OCI-LY7 (cell line): ENCODE measurements at places on chromosomes 13 and 19.

DNA sequence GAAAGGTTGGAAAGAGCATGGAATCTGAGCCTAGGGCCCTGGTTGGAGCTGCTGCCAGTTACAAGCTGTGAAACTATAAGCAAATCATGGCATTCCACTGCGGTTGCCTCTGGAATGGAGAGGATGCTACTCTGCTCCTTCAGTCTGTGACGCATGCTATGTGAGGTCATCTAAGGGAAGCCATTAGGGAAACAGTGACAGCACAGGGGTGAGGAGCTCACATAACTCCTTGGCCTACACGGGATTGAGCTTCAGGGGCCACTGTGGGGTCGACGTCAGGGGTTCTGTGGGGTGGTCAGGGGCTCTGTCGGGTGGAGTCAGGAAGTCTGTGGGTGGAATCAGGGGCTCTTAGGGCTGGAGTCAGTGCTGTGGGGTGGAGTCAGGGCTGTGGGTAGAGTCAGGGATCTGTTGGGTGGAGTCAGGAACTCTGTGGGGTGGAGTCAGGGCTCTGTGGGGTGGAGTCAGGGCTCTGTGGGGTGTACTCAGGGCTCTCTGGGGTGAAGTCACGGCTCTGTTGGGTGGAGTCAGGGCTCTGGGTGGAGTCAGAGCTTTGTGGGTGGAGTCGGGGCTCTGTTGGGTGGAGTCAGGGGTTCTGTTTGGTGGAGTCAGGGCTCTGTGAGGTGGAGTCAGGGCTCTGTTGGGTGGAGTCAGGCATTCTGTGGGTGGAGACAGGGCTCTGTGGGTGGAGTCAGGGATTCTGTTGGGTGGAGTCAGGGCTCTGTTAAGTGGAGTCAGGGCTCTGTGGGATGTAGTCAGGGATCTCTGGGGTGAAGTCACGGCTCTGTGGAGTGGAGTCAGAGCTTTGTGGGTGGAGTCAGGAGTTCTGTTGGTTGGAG lies 35.8 kb upstream of the MEDAG start:
- DNase-seq, result peak; percentile 77

DNA sequence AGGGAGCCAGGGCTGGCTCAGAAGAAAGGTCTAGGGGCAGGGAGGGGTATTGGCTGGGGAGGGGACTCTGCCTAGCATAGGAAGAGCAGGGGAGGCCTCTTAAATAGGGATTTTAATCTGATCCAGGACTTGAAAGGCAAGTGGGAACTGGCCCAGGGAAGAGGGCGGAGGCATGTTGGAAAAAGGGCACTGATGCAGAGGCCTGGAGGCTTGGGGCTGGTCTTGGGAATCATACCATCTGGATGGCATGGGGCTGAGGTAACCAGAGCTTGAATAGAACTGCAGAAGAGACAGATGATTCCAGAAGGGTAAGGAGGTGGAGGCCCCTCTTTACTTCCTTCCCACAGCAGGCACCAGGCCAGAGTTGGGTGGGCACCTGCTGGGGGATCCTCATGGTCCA lies 29.1 kb downstream of the CERS4 start:
- DNase-seq, result no peak

GRCh38 chr13:32426990-32427851 lies 709 bp downstream of the N4BP2L1 start:
- peak; percentile 57 for DNase-seq

GRCh38 chr19:51695702-51696315 lies 2.7 kb downstream of the SPACA6 start:
- DNase-seq, result no peak

- no peak for DNase-seq
These were observed 1646.2 kb upstream of the SPRY2 start for GRCh38 chr13:81987159-81987558.

- no peak for DNase-seq
These were observed 1.5 kb downstream of the GIPC3 start for GRCh38 chr19:3586707-3587346.

DNA sequence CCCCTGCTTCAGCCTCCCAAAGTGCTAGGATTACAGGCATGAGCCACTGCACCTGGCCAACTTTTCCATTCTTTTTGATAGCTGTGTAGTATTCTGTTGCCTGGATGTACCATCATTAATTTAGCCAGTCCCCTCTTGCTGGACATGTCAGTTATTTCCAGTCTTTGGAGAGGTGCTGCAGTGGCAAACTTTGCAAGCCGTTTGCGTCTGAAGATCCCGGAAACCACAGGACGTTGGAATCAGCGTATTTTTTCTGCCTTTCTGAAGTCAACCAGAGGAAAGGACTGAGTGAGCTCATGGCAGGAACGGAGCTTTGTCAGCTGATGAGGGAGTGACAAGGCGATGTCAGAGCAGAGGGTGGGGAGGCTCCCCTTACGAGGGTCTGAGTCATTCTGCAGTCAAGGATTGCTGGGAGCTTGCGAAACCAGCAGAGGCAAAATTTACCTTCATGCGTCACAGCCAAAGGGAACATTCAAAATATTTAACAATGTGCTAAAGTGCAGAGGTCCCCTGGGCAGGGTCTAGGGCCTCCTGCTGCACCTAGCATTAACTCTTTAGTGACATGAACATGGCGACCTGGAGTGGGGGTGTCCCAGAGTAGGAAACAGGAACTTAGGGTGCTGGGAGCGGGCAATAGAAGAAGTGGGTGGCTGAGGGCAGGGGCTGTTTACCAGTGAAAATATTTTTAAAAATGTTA lies 5.6 kb downstream of the C5AR1 start:
- no peak for DNase-seq

- DNase-seq, result peak; percentile 66
These were observed 2.3 kb upstream of the STRN4 start for GRCh38 chr19:46748325-46749109.

DNA sequence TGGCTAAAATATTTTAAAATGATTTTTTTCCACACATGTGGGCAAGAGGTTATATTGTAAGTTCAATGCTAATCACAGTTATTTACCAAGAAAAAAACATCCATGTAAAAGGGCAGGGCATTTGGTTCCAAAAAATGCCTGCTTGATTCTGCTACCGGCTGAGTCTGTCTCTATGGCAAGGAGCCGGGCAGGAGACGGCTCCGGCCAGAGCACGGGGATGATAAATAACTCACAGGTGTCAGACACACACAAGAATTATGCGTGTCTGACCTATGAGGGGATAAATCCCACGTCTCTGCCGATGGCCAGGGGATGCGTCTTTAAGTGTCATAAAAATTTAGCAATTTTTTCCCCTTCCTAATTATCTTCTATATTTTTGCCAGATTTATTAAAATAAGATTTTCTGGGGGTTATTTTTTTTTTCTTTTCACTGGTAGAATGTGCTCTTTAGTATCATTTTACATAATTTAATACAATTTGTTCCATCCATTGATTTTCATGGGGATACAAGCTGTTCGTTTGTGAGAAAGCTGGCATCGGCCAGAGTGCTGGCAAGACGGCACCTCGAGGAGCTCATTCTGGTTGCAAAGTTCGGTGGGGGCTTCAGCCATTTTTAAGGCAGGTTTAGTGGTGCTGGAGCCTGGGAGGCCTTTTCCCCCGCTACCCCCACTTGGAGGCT lies 253.9 kb downstream of the ZNF536 start:
- DNase-seq, result no peak

DNA sequence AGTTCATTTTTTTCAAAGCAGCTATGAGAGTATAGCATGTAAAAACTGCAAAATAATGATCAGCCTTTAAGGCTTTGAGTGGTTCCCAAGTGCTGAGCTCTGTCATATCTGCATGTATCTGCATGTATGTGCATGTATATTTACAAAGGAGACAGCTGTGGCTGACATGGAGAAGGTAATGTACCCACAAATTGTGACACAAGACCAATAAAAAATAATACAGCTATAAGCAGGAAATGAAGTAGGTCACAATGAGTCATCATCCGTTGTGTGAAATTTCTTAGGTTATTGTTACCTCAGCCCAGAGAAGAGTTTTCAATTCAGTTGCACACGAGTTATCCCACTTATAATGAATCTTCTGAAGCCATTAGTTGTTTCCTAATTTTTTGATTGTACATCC lies 60.9 kb upstream of the MED4 start:
- no peak for DNase-seq

DNA sequence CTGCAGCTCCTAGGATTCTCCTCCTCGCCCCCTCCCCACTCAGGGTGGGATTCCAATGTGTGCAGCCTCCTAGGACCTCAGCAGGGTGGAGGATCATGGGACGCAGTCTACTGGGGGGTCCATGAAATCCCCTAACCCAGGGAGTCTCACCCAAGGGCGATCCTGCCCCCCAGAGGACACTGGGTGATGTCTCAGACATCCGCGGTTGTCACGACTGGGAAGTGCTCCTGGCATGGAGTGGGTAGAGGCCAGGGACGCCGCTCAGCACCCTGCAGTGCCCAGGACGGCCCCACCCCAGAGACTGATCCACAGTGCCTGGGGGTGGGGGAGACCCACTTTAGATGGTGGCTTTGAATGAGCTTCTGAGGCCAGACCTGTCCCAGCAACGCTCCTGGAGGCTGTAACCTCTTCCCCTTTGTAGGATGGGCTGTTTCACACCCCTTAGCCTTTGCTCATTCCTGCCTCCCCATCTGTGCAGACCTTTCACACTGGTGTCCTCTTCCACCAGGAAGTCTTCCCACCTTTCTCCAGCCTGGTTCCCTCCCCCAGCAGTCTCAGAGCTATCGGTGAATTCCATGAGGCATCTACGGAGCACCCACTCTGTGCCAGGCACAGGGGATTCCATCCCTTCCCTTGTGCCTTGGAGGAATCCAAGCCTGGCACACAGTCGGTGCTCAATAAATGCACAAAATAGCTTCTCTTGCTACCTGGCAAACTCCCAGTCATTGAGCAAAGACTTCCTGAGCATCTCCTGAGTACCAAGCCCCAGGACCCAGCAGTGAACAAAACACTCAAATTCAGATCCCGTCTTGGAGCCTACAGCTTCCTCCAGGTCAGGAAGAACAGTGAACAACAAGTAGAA lies 10.5 kb downstream of the SMIM24 start:
- DNase-seq, result no peak

DNA sequence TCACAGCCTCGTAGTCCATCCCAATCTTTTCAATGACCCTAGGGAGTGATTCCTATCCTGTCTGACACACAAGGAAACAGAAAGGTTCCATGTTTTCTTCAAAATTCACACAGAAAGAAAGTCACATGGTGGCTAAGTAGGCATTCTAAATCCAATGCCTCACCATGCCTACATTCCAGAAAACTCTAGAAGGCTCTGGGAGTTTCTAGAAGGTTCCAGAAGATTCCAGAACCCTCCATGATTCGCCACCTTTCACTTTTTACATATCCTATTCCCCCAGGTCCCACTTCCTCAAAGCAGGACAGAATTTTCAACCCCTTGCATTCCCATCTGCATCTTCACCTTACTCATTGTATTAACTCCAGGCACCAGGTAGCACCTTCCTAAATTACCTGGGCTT lies 23.1 kb downstream of the GNG7 start:
- DNase-seq, result no peak

DNA sequence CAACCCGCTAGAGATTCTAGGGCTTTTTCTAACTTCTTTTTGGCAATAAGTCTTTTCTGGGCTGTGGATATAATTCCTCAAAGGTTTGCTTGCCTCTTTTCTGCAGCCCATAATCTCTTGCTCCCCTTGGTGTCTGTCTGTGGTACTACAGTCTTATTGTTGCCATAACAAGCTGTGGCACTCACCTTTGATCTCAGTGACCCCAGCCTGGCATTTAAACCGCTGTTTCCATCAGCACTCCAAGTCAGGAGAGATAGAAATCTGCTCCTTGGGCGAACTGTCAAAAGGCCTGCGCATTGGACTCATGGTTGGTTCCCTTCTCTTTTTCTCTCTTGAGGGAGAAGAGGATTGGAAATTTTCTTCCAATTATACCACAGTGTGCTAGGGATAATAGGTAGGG lies 14.5 kb upstream of the MPHOSPH8 start:
- DNase-seq, result peak; percentile 32

GRCh38 chr19:10565028-10565566 lies 713 bp downstream of the KRI1 start:
- peak; percentile 82 for DNase-seq

GRCh38 chr13:109397285-109397684 lies 389.1 kb downstream of the IRS2 start:
- no peak for DNase-seq

GRCh38 chr19:42028304-42029216 lies 34.5 kb upstream of the ATP1A3 start:
- DNase-seq, result peak; percentile 27

DNA sequence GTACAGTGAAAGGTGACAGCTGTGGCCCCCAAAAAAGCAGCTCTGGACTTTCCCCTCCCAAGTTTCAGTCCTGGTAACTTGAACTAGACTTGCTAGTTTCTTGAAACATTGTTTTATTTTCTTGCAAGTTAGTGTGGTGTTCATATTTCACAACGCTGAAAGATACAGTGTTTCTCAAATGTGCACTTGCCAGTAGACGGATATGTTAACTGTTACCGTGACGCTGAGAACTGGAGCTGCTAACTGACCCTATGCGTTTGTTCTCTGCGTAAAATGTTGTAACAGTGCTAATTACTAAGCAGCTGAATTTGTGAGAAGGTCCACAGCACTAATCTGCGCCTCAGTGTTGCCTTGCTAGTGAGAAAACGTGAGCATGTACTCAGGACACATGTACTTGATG lies 79.6 kb downstream of the GGACT start:
- no peak for DNase-seq

GRCh38 chr13:27310946-27311345 lies 40.3 kb downstream of the RASL11A start:
- no peak for DNase-seq

- DNase-seq, result peak; percentile 33
These were observed 3.9 kb downstream of the ZNF266 start for GRCh38 chr19:9431475-9431874.

- no peak for DNase-seq
These were observed 8.8 kb downstream of the ZIC2 start for GRCh38 chr13:99990126-99990977.

DNA sequence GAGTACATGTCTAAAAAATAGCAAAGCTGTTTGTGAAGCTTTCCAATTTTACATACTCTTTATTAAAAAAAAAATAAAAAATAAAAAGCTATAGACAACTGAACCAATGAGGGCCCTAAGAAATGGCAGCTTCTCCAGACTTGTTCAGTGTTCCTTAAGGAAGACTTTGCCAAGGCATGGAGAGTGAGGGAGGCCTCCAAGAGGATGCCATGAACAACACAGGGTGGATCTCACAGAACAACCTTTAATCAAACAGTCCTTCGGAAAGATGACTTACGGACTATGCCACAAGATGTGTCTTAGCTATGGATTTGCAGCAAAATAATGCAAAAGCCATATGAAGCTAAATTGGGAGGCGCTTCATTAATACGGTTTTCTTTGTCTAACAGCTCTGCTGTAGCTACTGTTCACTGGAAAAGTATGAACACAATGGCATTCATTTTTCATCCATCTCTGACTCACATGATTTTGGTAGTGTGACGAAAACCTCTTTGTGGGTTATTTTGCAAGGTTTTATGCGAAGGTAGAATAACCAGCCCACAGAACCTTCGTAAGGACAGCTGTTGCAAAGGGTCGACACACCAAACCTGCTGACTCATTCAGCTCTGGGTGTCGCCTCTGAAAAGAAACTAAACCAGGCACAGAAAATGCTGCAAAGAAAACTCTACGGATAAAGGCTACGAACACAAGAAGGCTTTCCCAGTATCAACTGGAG lies 27.7 kb downstream of the EFNB2 start:
- no peak for DNase-seq

GRCh38 chr19:1428738-1429391 lies 9.3 kb upstream of the RPS15 start:
- no peak for DNase-seq

- no peak for DNase-seq
These were observed 4.1 kb upstream of the PNKP start for GRCh38 chr19:49871349-49871985.

- no peak for DNase-seq
These were observed 6.8 kb downstream of the SLC7A9 start for GRCh38 chr19:32862741-32863140.
